ENCODE measurements at places on chromosomes 7 and 10.
A peak's percentile ranks its signal among the peaks of the same experiment; 100 is the strongest.

GRCh38 chr7:134514663-134515062, 12.7 kb upstream of the AKR1B10 start:
- no peak for DNase-seq

DNA sequence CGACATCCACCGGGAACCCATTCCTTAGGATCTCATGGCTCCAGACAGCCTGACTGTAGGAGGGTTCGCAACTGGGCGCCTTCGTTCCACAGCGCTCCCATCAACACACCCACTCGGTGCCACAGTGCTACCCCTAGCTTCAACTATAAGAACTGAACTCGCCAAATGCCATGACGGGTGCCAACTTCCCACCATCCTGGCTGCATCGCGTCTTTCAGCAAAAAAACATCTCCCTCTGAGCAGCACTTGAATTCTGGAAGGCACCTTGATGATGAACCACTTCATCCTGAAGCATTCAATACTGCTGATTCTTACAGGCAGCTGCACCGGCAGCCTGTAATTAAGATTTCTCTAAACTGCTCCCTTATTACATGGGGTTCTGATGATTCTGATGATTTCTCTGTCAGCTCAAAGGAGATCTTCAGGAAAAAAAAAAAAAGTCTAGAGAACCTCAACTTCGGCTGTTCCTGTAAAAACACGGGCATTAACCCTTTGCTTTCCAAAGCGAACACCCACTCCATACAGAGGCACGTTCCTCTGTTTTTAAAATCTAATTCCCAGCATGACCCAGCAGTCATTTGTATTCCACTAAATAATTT, 1.3 kb downstream of the CYTH3 start:
- DNase-seq, result peak; percentile 87

DNA sequence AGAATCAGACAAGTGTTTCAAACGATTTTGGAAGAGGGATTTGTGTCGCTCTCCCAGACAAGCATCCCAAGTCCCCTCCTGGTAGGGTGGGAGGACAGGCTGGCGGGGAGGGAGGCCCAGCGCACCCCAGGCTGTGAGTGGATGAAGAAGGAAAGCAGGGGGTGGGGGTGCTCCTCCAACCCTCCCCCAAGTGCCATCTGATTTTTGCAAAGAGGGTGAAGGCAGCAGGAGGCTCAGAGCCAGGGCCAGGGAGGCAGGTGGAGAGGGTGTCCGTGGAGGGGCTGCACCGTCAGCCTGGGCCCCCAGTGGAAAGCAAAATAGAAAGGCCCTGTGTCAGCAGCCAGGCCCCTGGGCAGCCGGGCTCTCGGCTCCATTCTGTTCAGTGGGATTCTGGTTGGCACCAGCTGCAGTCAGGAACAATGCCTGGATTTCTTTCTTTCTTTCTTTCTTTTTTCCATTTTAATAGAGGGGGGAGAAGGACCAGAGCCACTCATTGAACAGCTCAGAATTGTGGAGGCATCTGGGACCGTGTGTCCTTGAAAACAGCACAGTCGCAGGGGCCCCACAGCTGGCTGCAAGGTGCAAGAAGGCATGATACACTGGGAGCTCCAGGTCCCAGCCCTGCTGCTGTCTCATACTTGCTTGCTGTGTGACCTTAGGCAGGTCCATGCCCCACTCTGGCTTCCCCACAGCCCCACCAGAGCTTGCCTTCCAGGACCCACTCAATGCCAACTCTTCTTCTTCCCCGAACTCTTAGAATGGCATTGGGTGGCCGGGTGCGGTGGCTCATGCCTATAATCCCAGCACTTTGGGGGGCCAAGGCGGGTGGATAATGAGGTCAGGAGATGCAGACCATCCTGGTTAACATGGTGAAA, 7.1 kb upstream of the ZMIZ1 start:
- peak; percentile 64 for DNase-seq

GRCh38 chr10:113104047-113104446, 154.0 kb downstream of the TCF7L2 start:
- DNase-seq, result no peak

GRCh38 chr10:44316187-44316921, 68.5 kb downstream of the CXCL12 start:
- no peak for DNase-seq

DNA sequence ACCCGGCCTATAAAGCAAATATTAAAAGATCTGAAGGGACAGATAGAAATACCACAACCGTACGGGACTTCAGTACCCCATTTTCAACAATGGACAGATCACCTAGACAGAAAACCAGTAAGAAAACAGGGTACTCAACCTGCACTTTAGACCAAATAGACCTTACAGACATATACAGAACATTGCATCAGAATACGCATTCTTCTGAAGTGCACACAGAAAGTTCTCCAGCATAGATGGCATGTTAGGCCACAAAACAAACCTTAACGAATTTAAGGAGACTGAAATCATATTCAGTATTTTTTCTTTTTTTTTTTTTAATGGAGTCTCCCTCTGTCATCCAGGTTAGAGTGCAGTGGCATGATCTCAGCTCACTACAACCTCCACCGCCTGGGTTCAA, 151.5 kb downstream of the TNS3 start:
- DNase-seq, result no peak

GRCh38 chr7:66720561-66720960, 20.0 kb upstream of the RABGEF1 start:
- DNase-seq, result no peak

DNA sequence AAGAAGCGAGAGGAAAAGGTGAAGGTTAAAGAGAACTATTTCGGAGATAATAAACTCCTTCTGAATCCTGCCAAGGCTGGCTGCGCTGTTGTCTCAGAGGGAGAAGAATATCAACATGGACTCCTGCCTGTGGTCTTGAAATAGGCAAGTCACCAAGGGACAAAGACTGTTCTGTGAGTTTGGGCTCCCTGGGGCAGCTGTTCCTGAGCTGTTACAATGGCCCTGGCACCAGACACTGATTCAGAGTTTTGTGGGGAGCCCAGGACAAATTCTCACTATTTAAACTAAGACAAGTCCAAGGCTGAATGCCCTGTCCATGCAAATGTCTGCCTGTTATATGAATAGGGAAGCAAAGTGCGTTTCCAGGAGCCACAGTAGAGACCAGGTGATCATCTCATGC, 81.4 kb downstream of the PRPF18 start:
- DNase-seq, result no peak

GRCh38 chr10:51980752-51981151, 281.4 kb upstream of the CSTF2T start:
- no peak for DNase-seq

GRCh38 chr7:28192786-28193585, 12.4 kb upstream of the JAZF1 start:
- no peak for DNase-seq

DNA sequence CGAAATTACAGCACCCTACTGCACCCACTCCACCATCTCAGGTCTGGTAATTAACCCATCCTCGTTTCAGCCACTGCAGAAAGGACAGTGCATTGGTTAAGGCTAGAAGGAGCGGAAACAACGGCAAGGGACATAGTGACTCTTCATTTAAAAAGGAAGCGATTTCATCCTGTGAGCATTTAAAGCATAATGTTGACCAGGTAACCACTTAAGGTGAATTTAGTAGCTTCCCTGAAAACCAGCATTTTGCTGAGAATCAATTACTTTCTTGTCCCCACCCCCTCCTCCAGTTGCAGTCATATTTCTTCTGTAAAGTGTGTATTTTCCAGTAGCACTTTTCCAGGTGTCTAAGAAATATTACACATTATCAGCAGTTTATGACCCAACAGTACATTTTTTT, 821 bp upstream of the JAZF1 start:
- DNase-seq, result no peak

GRCh38 chr7:2666588-2667250, 21.3 kb upstream of the AMZ1 start:
- DNase-seq, result no peak

DNA sequence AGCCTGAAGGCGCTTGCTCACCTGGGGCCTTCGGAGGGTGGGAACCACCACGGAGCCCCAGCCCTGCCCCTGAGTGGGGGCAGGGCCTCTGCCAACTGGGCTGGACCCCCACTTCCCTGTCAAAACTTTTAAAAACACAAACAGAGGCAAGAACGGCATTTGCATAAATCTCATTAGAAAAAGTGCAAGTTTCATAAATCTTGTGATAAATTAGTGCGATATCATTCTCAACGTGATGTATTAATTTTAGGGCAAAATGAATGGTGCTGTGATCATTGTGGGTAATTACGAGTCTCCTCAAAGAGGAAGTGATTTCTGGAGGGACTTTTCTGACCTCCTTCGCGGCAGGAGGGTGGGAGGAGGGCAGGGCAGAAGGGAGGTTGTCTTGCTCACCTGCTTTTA, 98.3 kb downstream of the CDH23 start:
- DNase-seq, result no peak

Measured in aorta (tissue), 5 donors.